ENCODE measurements at places on chromosomes 2 and 18.

DNA sequence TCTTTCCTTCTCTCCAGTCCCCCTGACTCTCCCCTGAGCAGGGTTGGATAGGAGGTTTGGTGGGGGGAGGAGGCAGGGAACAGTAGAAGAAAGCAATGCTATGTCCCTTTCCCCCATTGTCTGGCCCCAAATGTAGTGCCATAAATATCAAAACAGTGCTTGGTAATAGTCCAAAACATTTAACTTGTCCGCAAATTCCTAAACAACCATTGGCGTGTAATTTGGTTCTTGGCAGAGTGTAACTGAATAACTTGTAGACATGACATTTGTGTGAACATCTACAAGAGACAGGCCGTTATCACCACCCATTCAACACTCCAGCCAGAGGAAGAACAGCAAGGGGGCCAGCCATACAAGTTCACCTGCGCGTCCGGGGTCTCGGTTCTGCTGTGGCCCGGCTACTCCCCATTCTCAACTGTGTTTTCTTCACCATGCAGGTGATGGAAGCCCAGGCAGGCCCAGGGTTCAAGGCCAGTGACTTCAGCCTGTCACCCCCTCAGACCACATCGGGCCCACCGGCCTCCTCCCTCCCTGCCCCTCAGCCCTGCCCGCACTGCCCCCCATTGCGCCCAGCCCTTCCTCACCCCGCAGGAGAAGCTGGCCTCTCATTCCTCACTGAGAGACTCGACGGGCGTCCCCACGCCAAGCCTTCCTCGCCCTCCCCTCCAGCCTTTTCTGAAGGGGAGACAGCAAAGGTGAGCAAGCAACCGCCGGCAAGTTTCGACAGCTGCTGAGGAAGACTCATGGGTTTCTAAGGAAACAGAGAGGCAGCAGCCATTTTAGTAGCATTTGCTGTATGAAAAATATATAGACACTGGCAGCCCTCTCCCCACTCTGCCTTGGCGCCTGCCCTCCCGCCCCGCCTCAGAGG, 699 bp upstream of the RAPGEF4 start:
- no peak for ATAC-seq
- H3K27me3 ChIP-seq = peaks cover 67% of the 10 kb centered on the region
- H3K36me3 ChIP-seq = no peaks in the 10 kb centered on the region

DNA sequence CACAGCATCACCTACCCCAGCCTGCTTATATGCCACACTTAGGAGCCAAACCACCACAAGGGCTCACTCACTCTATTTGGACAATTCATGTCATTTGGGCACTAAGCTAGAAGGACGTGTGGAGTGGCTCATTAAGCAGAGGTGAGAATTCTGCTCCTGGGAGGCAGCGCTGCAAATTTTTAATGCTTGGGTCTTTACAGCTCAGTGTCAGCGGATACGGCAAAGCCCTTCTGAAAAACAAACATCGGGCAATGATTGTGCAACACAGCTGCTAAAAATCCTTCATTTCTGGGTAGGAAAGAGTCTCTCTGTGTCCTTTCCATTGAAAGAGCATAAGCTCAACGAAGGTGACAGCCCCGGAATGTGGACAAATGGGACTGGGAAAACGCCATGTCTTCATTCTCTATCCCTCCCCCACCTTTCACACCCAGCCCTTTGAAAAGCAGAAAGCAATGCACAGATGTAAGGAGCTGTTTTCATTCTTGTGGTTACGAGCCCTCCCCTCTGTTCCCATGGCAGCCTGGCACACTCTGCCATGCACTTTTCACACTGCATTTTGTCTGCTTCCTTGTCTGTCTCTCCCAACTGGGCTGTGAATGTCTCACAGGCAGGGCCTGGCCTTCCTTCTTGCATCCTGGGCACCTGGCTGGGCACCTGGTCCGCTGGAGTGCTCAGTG, 16.0 kb downstream of the TMEM177 start:
- ATAC-seq = no peak
- H3K36me3 ChIP-seq = no peaks in the 10 kb centered on the region
- no peaks in the 10 kb centered on the region for H3K4me1 ChIP-seq
- no peak overlapping the region for H3K4me3 ChIP-seq
- H3K27me3 ChIP-seq = peaks cover 20% of the 10 kb centered on the region

GRCh38 chr2:10014418-10015190, 28.7 kb upstream of the KLF11 start:
- no peak overlapping the region for H3K27ac ChIP-seq
- peaks cover 4% of the 10 kb centered on the region for H3K36me3 ChIP-seq

DNA sequence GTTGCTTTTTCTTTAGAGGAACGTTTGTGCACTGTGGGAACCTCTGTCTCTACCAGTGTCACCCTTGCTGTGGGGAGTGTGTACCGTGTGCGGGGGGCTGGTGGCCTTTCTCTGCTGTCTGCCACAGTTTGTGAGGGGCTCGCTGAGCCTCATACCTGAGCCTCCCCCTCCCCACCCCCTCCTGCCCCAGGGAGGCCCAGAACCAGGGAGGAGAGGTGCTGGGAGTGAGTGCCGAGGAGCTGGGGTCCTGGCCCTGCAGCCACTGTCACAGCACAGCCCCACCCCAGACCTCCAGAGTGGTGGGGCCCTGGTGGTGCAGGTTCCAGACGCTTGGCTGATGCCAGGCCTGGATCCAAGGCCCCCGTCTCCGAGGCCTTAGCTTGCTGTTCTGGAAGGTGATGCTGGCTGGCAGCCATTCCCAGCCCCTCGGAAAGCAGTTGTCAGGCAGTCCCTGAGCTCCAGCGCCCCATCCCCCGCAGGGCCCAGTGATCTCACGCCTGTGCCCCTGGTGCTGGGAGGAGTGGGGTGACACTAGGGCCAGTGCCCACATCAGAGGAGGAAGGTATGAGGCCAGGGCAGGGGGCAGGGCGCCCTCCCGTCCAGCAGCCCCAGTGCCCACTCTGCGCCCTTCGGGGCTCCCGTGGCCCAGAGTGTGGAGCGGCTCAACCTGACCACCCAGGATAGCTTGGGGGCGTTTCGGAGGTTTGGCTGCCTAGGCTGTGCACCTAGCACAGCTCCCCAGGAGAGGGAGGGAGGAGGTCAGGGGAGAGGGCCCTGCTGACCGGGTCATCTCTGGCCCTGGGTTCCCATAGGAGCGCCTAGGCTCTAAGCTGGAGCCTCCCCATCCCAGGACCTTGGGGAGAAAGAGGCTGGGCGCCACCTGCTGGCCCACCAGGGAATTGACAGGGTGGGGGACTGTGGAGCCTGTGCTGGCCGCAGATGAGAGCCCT, 53.0 kb upstream of the ALPP start:
- H3K27me3 ChIP-seq = no peaks in the 10 kb centered on the region
- peaks cover 33% of the 10 kb centered on the region for H3K4me1 ChIP-seq
- H3K36me3 ChIP-seq = no peaks in the 10 kb centered on the region
- no peak overlapping the region for H3K27ac ChIP-seq
- H3K4me3 ChIP-seq = no peak overlapping the region

- no peaks in the 10 kb centered on the region for H3K36me3 ChIP-seq
- H3K4me1 ChIP-seq = no peaks in the 10 kb centered on the region
- ATAC-seq = no peak
- H3K27me3 ChIP-seq = peaks cover 17% of the 10 kb centered on the region
- no peak overlapping the region for H3K4me3 ChIP-seq
These were observed 53.6 kb upstream of the RFX8 start for GRCh38 chr2:101528501-101528900.

DNA sequence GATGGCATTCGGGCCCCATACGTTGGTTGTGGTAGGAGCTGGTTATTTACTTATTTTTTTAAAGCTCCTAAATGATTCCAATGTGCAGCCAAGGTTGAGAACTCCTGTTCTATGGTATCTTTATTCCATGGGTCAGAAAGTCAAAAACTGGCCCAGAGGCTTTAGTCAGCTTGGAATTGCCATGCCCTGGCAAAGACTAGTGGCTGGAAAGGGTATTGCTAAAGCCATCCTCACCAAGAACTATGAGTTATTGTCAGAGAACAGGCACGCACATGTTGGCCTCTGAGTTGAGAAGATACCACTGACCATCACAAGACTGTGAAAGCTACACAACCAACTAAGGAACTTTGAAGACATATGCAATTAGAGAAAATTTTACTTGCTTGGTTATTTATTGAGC, 47.9 kb upstream of the ACMSD start:
- H3K36me3 ChIP-seq = no peaks in the 10 kb centered on the region
- ATAC-seq = no peak
- no peaks in the 10 kb centered on the region for H3K27me3 ChIP-seq
- no peak overlapping the region for H3K27ac ChIP-seq
- no peak overlapping the region for H3K4me3 ChIP-seq
- H3K4me1 ChIP-seq = no peaks in the 10 kb centered on the region

- H3K4me1 ChIP-seq = peaks cover 43% of the 10 kb centered on the region
- no peaks in the 10 kb centered on the region for H3K27me3 ChIP-seq
- H3K4me3 ChIP-seq = no peak overlapping the region
- no peak overlapping the region for H3K27ac ChIP-seq
- H3K36me3 ChIP-seq = peaks cover 75% of the 10 kb centered on the region
- ATAC-seq = no peak
These were observed 9.3 kb downstream of the XRCC5 start for GRCh38 chr2:216118474-216118873.

DNA sequence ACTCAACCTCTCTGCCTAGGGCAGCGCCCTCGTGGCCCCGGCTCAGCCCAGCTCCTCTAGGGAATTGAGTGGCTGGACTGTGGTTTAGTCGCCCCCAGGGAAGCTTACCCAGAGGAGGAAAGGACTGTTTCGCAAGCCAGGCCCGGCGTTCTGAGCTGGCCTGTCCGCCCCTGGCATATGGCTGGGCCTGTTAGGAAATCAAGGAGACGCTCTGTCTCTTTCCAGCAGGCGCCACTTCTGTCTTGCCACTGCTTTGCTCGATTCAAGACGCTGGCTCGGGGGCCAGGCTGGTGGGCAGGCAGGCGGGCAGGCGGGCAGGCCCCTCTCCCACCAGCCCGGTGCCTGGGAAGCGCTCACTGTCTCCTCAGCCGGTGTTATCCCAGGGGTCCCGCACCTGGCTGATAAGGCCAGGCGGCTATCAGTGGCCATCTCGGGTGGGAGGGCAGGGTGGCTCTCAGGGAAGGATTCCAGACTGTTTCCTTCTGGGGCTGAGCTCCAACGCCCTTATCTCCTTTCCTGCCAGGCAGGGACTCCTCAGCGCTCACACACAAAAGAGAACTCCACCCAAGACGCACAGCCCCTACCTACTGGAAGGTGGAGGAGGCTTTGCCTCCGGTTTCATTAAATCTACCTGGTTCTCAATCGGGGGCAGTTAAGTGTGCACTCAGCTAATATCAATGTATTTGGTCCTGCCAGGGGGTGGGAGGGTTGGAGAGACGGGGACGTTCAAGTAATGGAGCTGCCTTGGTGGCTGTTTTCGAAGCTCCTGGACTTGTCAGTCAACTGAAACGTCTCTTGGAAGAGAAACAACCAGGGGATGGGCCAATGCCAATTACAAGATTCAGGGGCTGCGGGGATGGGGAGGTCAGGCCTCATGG, 109.1 kb downstream of the SMAD7 start:
- H3K36me3 ChIP-seq = peaks cover 11% of the 10 kb centered on the region
- H3K27me3 ChIP-seq = no peaks in the 10 kb centered on the region
- no peak overlapping the region for H3K4me3 ChIP-seq
- ATAC-seq = no peak
- H3K27ac ChIP-seq = no peak overlapping the region

DNA sequence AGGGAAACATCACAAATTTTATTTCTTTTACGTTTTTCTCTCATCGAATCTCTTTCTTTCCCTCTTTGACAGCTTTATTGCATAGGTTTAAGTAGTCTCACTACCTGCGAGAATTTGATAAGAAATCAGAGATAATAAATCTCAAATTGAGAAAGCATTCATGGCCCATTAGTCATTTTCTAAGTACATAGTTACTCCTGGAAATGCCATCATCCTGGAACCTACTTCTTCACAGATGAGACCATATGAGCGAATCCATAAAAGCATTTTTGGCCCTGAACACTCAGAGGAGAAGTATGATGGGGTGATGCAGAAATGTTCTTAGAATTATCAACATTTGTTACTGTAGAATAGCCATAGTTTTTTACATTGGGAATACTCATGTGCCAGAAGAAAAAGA, 138.0 kb upstream of the ARHGAP28 start:
- H3K4me1 ChIP-seq = no peaks in the 10 kb centered on the region
- no peak overlapping the region for H3K4me3 ChIP-seq
- no peak for ATAC-seq
- no peaks in the 10 kb centered on the region for H3K36me3 ChIP-seq

- no peak for ATAC-seq
- H3K27ac ChIP-seq = peak overlapping the region; percentile 75
- no peak overlapping the region for H3K4me3 ChIP-seq
- H3K27me3 ChIP-seq = no peaks in the 10 kb centered on the region
- H3K36me3 ChIP-seq = no peaks in the 10 kb centered on the region
These were observed 39.8 kb downstream of the MYO7B start for GRCh38 chr2:127575185-127575765.

DNA sequence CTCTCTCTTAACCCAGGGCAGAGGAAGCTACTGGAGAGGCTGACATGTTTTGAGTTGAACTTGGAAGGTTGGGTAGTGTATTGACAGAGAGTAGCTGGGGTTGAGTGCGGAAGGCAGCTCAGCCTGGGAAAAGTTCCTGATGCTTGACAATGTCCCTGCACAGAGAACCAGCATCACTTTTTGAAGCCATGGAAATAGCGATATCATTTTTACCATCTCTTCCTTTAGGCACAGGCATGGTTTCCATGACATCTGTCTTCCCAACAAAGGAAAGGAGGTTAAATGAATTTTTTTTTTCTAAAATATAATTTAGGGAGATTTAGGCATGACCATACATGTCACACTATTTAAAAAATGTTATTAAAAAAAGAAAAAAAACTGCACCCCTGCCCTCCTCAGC, 78.3 kb upstream of the KCNE4 start:
- H3K36me3 ChIP-seq = no peaks in the 10 kb centered on the region
- no peak for ATAC-seq
- no peaks in the 10 kb centered on the region for H3K4me1 ChIP-seq
- H3K4me3 ChIP-seq = no peak overlapping the region

DNA sequence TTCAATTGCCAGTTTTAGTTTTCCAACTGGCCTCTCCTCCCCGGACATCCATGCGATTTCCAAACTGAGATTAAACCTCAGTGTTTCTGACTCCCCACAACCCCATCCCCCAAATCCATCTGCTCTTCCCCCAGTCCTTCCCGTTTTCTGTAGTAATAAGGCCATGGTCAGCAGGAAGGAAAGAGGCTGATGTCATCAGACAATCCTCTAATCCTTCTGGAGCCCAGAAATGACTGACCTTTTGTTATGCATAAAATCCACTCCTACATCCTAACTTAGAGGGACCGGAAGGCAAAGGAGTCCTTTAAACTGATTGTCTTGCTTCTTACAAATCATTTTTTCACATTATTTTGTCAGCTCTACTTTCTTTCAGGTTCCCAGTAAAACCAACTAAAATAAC, 155.8 kb downstream of the INO80D start:
- no peaks in the 10 kb centered on the region for H3K36me3 ChIP-seq
- H3K4me1 ChIP-seq = peaks cover 5% of the 10 kb centered on the region
- ATAC-seq = no peak
- H3K27ac ChIP-seq = no peak overlapping the region
- no peak overlapping the region for H3K4me3 ChIP-seq
- peaks cover 24% of the 10 kb centered on the region for H3K27me3 ChIP-seq

DNA sequence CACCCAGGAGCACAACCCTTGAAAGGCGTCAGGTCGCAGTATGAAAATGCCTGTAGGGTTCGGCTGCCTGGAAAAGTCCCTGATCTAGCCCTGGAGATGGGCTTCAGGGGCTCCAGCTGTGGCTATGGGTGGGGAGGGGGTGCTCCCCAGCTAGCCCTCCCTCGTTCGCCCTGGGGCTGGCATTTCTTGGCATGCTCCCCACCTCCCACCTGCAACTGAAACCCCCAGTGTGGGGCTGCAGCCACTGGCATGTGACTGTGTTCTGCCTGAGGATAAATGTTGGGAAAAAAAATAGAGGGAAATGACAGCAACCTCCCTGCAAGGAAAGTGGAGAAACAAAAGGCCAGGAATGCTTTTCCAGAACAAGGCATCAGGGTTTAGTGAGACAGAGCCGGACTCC, 109.2 kb downstream of the COPS8 start:
- peaks cover 30% of the 10 kb centered on the region for H3K27me3 ChIP-seq
- no peaks in the 10 kb centered on the region for H3K4me1 ChIP-seq
- ATAC-seq = no peak
- H3K36me3 ChIP-seq = no peaks in the 10 kb centered on the region
- H3K4me3 ChIP-seq = no peak overlapping the region
- H3K27ac ChIP-seq = no peak overlapping the region
